ENCODE measurements at places on chromosomes 7 and 10.

DNA sequence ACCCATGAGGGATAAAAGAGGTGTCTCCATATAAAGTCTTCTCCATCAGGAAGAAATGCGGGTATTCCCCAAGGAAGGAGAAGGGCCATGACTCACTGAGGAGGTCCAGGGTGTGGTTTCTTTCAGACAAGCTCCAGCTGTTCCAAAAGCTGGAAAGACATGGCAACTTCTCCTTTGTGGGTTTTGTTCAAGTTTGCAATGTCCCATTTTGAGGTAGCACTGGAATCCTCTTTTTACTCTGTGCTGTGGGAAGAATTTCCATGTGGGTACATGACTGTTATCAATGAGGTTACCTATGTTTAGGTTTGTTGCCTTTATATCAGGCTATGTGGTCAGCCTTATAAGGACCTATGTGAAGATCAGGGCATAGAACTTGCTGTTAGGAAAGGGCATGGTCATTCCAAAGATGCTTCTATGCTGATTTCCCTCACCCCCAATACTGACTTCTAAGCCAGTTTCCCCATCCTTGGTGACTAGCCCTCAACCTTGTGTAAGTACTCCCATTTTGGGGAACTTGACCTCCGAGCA lies 697.5 kb downstream of the INHBA start:
- no peak for DNase-seq

- DNase-seq = no peak
These were observed 44.4 kb upstream of the AMPH start for GRCh38 chr7:38675494-38676106.

- no peak for DNase-seq
These were observed 48.6 kb downstream of the KIAA1217 start for GRCh38 chr10:24257588-24257987.

DNA sequence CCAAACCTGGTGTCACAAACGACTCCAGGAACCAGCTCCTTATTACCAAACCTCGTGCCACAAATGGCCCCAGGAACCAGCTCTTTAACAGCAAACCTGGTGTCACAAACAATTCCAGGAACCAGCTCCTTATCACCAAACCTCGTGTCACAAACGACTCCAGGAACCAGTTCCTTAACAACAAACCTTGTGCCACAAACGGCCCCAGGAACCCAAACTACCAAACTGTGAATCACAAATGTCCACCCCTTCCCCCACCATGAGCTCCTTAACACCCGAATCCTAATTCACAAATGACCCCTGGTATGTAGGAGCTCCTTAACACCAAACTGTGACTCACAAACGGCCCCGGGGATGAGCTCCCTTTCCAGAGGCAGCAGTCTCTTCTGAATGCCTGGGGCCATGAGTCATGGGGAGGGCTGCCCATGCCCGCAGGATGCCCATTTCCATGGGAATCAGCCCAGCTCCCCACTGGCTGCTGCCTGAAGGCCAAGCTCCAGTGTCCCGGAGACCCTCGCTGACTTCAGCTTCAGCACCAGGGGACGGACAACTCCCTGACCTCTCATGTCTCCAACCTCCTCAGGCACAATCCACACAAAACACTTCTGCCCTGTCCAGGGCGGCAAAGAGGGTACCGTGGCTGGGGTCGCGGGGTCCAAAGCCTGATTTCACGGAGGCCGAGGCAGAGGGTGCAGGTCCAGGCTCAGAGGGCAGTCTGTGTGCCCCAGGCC lies 213.1 kb downstream of the ELFN1 start:
- no peak for DNase-seq

DNA sequence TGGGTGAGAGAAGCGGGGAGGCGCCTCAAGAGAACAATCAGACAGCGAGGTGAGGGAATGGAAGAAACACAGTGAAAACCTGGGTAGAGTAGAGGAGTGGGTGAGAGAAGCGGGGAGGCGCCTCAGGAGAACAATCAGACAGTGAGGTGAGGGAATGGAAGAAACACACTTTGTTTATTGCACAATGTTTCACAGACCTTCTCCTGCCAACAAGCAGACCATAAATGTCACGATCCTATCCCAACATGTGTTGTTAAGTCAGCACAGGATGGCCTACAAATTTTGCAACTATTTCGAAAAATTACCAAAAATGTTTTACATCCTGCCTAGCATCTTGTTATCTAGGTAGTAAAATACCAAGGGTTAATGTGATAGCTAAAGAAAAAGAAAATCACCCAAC lies 115.3 kb downstream of the JAZF1 start:
- no peak for DNase-seq

DNA sequence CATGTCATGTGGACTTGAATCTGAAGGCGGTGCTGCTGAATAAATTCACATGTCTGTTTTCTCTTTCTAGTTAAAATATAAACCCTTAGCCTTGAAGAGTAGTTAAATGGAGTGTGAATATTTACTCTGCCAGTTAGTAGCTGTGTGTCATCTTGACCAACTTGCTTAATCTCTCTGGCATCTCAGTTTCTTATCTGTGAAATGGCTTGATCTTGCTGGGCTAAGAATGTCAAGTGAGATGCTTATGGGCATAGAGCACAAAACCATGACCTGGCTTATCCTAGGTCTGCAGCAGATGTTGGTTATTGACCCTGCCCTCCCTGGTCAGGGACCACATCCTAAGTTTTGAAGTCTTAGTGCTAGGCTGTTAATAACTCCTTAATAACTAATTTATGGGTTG lies 16.6 kb downstream of the ARID5B start:
- no peak for DNase-seq

- DNase-seq = no peak
These were observed 245.8 kb downstream of the GLRX3 start for GRCh38 chr10:130382031-130382430.

GRCh38 chr10:122331615-122332446 lies 42.7 kb upstream of the PLEKHA1 start:
- DNase-seq = peak; percentile 91

- DNase-seq = peak; percentile 81
These were observed 105.2 kb downstream of the NEURL1 start for GRCh38 chr10:103598654-103599115.

GRCh38 chr7:106140406-106141173 lies 28.5 kb upstream of the SYPL1 start:
- DNase-seq = no peak

GRCh38 chr7:100220586-100221230 lies 959 bp downstream of the PVRIG start:
- DNase-seq = no peak

GRCh38 chr10:124518366-124518765 lies 56.7 kb downstream of the LHPP start:
- no peak for DNase-seq

- no peak for DNase-seq
These were observed 12.1 kb upstream of the SHH start for GRCh38 chr7:155824227-155824886.

DNA sequence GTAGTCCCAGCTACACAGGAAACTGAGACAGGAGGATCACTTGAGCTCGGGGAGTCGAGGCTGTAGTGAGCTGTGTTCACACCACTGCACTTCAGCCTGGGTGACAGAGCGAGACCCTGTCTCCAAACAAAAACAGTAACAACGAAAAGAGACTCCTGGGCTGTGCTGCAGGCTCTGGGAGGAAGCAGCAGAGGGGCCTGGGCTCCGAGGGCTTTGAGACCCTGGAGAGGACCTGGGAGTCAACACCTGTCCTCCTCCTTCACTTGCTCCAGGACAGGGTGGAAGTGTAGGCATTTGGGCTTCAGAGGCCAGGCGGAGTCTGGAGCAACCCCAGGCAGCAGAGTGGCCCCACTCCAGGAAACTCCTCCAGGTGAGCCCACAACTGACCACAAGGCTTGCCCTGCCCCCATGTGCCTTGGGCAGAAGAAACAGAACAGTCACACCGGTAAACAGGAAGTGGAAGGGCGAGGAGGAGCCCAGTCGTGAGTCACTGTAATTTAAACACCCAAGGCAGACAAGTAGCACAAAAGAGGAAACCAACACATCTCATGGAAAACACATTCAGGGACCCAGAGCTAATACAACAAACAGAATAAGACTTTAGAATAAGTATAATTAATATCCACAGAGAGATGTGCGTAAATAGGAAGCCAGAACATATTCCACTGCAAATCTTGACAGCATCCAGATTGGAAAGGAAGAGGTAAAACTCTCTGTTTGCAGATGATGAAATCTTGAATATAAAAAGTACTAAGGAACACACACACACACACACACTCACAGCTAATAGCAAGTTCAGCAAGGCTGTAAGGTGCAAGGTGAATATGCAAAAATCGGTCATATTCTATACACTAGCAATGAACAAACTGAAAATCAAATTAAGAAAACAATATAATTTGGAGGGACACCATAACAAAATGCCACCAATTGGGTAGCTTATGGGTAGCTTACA lies 20.5 kb upstream of the RASGEF1A start:
- no peak for DNase-seq

DNA sequence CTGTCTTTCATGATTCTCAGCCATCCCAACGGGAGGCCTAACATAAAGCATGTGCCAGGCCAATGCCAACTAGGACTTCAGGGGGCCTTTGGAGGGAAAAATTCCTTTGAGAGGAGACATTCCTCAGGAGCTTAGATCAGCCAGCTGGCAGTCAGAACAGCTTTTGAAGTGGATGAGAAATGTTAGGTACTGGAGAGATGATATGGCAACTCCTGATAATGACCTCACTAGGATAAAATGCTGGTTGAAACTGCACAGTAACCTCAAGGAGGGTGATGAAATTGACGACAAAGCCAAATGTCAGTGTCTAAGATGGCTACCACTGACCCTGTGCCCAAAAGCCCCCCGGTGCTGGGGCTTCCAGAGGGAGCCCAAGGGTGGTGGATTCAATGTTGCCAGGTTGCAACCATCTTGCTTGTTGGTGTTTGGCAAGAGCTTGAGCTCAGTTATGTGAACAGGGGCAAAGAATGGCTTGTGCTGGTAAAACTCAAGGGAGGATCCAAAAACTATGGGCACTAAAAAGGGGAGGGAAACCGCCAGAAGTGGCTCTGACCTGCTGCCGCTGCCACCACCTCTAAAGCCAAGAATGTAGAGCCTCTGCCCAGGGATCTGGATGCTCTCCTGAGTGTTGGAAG lies 121.2 kb downstream of the UBE2H start:
- DNase-seq = no peak

GRCh38 chr10:78523453-78523852 lies 489.8 kb downstream of the RPS24 start:
- no peak for DNase-seq

DNA sequence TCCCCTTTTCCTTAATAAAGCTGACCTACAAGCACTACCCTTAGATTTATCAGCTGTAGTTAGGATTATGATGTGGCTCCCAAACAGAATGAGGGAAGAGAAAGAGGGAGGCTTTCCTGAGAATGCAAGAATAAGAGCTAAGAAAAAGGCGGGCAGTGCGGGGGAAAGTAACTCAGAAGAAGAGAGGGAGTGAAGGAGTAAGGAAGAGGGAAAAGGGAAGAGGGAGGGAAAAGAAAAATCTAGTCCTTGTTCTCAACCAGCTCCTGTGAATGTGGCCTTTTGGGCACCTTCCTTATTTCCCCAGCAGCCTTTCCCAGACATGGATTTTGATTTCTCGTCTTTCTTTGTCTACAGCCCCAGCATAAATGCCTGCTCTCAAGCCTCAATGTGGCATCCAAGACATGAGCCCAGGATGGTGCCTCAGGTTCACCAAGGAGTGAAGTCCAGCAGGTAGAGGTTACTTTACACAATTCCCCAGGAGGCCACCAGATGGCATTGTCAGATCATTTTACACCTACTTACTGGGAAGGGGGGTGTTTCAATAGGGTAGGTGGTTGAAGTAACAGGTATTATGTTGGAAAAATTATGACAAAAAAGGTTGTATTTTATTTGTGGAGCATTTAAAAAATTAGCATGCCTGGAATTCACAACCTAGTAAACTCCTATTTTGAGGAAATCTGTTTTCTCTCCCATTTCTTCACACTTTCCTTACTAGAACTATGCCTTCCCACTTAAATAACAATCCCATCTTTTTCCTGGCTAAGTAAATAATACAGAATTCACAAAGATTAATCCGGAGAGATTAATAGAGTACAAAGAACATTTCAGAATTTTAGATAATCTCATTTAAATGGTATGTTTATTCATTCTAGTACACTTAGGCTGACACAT lies 106.5 kb downstream of the HTR7 start:
- DNase-seq = peak; percentile 3

DNA sequence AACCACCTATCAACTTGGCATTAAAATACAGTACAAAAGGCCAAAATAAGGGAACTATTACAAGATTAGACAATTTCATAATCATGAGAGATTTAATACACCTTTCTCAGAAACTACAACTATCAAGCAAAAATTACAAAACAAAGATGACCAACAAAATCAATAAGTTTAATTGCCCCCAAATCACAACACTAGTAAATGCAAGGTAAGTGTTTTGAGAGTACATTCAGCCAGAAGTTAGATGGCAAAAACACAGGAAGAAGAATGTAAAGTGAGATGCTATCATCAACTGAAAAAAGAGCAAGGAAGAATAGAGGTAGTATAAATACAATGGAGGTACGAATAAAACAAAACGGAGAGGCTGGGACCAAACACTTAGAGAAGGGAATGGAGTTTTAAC lies 3.2 kb downstream of the PNPLA8 start:
- no peak for DNase-seq

DNA sequence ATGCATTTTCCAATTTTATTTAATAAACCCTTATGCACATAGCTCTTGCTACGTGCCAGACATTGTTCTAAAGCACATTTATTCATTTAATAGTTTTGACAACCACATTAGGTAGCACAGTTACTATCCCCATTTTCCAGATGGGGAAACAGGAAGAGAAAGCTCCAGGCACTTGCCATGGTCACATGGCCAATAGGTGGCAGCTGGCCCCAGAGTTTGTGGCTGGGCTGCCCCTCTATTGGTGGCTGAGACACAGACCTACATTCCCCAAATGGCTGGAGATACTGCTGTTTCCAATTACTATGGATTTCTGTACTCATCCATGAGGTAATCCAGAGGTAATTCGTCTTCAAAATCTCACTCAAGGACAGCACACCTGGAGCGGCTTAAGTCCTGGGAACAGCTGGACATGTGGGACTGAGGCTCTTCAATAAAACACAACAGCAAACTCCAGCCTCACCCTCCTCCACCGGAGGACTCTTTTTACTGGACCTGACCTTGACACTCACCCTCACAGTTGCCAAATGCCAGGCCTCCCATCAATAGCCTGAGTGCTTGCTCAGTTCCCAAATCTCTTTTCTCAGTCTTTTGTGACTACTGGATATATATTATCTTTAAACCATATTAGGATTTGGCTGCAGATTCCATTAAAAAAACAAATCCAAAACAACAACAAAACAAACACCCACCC lies 106.1 kb downstream of the CLEC2L start:
- no peak for DNase-seq

GRCh38 chr7:102096012-102096332 lies 190.7 kb upstream of the SH2B2 start:
- no peak for DNase-seq
